SK-MEL-5 (cell line): ENCODE measurements at places on chromosomes 7 and 10. TPM values are rescaled to one million over a fixed set of nuclear protein-coding genes. Genes with fewer than 3 reads are reported as not detected.

DNA sequence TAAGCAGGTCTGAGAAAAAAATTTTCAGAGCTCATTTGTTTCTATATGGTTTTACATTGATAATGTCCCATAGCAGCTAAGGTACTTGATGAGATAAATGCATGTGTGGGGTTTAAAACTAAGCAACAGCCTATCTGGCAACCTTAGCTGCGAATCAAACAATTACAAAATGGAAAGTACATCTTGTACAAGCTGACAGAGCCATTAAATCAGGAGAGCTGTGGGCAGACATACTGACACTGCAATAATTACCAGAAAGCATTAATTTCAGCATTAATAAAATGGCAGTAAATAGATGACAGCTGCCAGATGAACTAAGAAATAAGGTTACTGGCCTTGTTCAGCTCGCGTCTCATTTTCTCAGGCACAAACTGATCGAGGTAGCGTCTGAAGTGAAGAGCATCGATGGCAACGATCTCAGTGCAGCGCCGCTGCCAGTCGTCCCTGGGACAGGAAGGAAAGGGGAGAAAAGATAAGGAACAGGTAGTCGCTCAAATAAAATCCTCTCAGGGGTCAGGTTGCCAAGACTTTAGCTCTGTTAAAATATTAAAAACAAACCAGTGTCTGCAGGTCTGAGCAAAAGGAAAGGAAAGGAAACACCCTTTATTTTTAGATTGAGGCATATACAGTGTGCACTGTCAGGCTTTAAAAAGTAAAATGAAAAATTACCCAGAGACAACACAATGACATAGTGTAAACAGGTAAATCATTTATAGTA lies 79.7 kb upstream of the OGDHL start:
- no peak for DNase-seq

GRCh38 chr7:122550545-122550944 lies 148.4 kb downstream of the RNF133 start:
- DNase-seq, result peak; percentile 29

DNA sequence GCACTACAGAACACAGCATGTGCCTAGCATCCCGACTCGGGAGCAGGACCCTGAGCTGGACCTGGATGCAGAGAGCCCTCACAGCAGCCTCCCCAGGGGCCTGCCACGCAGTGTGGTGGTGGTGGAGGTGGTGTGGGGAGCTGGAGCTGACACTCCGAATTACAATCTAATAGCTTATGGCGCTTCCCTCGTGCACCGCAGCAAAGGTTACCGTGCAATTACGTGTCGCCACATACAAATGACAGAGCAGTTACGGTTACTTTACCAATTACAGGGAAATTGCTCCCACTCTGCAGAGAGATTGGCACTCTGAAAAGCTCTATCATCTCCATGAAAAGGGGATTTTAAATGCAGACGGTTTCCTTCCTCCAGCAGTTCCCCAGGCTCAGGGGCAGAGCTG lies 81.8 kb downstream of the PLXNA4 start:
- no peak for DNase-seq

DNA sequence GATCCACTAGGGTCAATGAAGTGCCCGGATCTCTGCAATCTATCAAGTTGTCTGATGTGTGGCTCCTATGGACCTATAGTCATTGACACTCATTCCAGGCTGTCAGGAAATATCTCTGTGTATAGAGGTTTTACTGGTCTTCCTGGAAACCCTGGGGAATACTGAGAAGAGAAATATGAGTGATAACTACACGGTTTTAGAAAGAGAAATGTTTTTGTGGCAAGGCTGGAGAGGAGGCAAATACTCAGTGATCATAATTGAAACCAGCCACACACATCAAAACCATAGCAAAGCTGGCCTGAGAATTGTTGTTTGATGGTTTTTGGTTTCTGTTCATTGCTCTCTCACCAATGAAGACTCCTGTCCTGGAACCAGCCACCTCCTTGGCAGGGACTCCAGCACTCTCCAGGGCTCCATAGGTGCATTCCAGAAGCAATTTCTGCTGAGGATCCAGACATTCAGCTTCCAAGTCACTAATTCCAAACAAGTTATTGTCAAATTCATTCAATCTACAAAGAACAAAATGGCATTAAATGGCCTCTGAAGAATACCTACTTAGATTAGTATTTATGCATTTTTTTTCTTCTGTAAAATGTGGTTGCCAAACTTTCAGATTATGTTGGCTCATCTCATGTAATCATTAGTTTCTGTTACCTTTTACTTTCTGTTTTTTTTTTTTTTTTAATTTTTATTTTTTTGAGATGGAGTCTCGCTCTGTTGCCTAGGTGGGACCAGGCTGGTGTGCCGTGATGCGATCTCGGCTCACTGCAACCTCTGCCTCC lies 108.6 kb upstream of the ABI1 start:
- no peak for DNase-seq

GRCh38 chr10:24524314-24524713 lies 199.4 kb downstream of the ARHGAP21 start:
- DNase-seq, result no peak

GRCh38 chr7:84157171-84157570 lies 37.4 kb downstream of the SEMA3A start:
- no peak for DNase-seq

DNA sequence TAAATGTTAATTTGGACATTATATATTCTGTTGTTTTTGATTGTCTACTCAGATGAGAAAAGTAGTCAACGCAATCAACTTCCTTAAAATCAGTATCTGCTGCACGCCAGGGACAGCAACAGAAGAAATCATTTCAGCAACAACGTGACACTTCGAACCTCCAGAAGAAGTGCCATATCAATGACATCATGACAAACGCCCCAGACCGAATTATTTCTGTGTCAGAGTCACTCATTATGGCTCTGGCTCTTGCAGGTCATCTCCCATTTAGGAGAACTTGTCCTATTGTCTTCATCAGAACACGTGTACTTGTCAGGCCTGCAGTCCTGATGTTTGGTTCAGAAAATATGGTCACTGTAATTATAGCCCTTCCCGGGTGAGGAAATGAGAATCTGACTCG lies 276.3 kb downstream of the ADARB2 start:
- no peak for DNase-seq

DNA sequence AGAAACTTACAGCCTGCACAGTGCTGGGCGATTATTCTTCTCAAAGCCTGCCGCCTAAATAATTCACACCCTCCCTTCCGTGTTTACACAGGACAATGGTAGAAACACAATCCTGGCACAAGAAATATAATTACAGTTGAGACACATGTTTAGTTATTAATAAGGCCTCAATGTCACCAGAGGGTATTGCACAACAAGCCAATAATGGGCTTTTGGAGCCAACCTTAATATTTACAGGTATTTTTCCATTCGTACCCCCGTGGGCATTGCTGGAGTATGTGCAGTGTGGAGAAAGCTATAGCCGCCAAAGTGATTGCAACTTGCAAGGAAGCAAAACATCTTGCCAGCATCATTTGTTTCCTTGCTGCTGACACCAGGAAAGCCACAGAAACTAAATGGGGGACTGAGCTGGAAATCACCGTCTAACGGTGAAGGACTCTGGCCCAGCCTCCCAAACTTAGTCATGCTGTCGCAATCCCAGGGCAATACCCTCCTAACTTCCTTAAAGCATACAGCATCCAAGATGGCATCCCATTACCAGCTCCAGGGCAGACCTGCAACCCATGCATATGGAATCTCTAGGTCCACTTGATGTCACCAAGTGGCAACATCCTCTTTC lies 8.6 kb downstream of the CALN1 start:
- DNase-seq, result no peak

DNA sequence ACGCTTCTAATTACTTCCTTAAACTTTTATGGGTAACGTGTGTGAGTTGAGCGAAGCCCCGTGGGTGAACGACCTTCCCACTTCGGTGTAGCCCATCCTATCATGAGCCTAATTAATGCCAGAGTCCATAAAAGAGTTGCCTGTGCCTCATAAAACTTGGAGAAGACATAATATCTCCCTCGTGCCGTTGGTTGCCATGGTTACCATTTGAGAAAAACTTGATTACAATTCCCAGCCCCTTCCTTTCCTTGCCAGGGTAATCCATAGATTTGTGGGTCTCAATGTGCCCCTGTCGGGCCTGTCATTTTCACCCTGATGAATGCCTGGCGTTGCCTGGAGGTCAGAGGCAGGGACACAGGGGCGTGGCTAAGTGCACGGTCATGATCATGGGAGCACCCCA lies 127.1 kb downstream of the GLRX3 start:
- DNase-seq, result no peak

- no peak for DNase-seq
These were observed 30.8 kb downstream of the LSMEM1 start for GRCh38 chr7:112511451-112512202.

GRCh38 chr10:3925184-3925583 lies 140.2 kb upstream of the KLF6 start:
- DNase-seq, result no peak

CCDC136 gene
- 13.6 and 14.2 TPM in 2 replicates for total RNA-seq

C10orf62 gene
- not detected in 2 replicates for total RNA-seq

SYT15B gene
- not detected in 2 replicates for total RNA-seq

ASAH2 gene
- 0.37 and 1.1 TPM in 2 replicates for total RNA-seq

TRIL gene
- 0.03 TPM in 2 replicates for total RNA-seq

PALD1 gene
- total RNA-seq, result 1.8 and 2.0 TPM in 2 replicates

VIPR2 gene
- total RNA-seq, result not detected in 2 replicates

ACBD7 gene
- total RNA-seq, result 0.21 and 0.69 TPM in 2 replicates

HOXA2 gene
- 0.21 and 0.67 TPM in 2 replicates for total RNA-seq

KLF14 gene
- total RNA-seq, result 0.69 and 1.0 TPM in 2 replicates

OR13A1 gene
- not detected in 2 replicates for total RNA-seq

ITPRID1 gene
- not detected in 2 replicates for total RNA-seq

KEL gene
- 2.2 TPM in 1 of 2 replicates, not detected in the other for total RNA-seq
